Cerebellar cortex (tissue), 1 donor: ENCODE measurements at places on chromosomes 7 and 10.

- peak; percentile 62 for DNase-seq
Observed at GRCh38 chr10:21297603-21298383, 227.7 kb downstream of the SKIDA1 start.

GRCh38 chr7:27771111-27771510 is 31.1 kb downstream of the TAX1BP1 start:
- DNase-seq, result no peak

GRCh38 chr10:11204351-11204942 is 186.8 kb downstream of the CELF2 start:
- DNase-seq, result no peak

GRCh38 chr7:136654406-136654805 is 214.0 kb upstream of the CHRM2 start:
- DNase-seq, result no peak

GRCh38 chr10:112984756-112985155 is 34.7 kb downstream of the TCF7L2 start:
- no peak for DNase-seq

DNA sequence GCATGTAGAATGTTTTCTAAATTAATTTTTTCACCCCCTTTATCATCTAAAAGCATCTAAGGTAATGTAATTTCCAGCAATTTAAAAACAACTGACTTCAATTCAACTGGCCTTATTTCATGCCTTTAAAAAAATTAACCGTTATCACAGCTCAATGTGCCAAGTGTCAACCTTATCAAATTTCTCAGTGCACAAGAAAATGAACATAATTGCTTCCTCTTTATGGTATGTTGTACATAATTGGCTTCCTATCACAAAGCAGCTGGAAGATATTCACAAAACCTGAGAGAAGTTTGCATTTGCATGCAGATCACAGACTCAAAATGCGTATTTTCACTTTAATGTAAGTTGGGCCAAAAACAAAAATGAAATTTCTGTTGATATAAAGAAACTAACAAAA is 966.4 kb downstream of the GRM8 start:
- no peak for DNase-seq

DNA sequence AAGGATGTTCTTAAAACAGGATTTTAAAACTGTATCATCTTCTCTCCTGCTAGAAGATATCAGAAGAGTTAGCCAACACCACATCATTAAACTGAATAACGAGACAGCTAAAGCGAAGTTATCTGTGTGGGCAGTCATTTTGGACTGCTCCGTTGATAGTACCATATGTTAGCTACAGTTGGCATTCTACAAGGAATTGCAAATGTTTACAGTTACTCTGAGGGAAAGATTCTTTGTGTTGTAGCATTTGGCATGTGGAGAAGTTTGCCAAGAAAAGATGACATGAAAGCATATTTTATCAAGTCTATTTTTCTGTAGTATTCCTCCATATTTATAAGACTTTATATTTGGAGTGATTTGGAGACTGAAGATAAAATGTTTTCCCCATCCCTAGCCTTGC is 464.4 kb upstream of the POM121L12 start:
- no peak for DNase-seq

DNA sequence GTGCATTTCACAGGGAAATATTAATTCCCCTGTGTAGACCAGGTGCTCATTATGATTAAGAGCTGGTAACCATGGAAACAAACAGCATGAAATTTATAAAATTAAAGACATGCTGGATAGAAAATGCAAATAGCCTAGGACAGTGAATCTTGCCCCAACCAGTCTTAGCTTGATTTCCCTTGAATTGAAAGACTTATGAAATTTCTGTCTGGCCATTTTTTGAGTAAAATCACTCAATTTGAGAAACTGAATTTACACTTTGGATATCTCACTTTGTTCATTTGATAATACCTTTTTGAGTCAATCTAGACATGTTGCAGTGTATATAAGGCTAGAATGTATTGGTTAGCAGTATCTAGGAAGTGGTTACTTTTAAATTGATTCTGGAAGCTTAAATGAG is 4.4 kb upstream of the SMIM30 start:
- DNase-seq, result no peak
